T-cell (primary cell): ENCODE measurements at places on chromosomes 3 and 15.
A peak's percentile ranks its signal among the peaks of the same experiment; 100 is the strongest.

DNA sequence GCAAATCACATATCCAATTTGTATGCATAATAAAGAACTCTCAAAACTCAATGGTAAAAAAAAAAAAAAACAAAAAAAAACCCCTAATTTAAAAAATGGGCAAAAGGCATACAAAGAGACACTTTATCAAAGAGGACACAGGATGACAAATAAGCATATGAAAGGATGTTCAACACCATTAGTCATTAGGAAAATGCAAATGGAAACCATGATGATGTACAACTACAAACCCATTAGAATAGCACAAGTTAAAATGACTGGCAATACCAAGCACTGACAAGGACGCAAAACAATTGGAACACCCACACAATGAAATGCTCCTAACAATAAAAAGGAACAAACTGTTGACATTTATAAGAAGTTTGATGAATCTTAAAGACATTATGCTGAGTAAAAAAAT, 63.4 kb upstream of the ADAMTS17 start:
- peaks cover 8% of the 10 kb centered on the region for H3K27me3 ChIP-seq
- no peaks in the 10 kb centered on the region for H3K36me3 ChIP-seq
- no peaks in the 10 kb centered on the region for H3K4me1 ChIP-seq
- DNase-seq: no peak
- H3K27ac ChIP-seq: no peak overlapping the region

DNA sequence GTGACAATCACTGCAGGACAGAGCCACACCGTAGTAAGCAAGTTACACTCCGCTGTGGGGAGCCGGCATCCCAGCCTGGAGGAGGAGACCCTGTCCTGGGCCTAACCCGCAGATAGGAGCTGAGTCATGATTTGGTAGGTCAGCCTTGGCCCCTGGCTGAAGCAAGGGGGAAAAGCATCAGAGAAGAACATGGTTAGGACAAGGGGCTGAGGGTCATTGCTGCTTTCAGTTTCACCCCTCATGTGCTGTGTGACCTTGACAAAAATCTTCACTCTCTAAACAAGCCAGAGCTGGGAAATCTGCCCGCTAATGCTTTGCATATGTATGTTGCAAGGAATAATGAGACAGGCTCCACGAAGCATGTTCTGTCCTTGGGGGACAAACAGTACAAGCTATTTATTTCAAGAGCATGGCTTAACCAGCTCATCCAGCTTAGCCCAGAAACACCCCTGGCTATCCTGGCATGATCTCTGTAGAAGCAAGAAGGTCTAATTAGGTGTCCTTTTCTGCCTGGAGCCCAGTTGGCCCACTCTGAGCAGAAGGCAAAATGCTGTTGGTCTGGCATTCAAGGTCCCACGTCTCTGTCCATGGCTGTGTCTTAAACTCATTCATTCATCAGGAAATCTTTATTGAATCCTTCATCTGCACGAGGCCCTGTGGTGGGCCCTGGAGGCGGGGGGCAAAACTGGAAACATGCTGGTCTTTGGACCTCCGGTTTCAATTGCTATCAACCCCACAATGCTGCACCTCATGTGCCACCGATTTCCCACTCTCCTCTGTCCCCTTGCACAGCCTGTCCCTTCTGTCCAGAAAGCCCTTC, 221.3 kb upstream of the LYSMD4 start:
- DNase-seq: no peak
- H3K4me3 ChIP-seq: no peak overlapping the region
- H3K36me3 ChIP-seq: no peaks in the 10 kb centered on the region
- peaks cover 9% of the 10 kb centered on the region for H3K4me1 ChIP-seq

- H3K4me1 ChIP-seq: peaks cover 69% of the 10 kb centered on the region
- H3K27ac ChIP-seq: peak overlapping the region; percentile 27
- no peak for DNase-seq
Measured at GRCh38 chr3:18428991-18429745, 4.0 kb upstream of the SATB1 start.

- no peak for DNase-seq
- no peak overlapping the region for H3K27ac ChIP-seq
- no peaks in the 10 kb centered on the region for H3K4me1 ChIP-seq
- H3K27me3 ChIP-seq: no peaks in the 10 kb centered on the region
- no peaks in the 10 kb centered on the region for H3K36me3 ChIP-seq
Measured at GRCh38 chr3:102391491-102391890, 43.3 kb upstream of the ZPLD1 start.

DNA sequence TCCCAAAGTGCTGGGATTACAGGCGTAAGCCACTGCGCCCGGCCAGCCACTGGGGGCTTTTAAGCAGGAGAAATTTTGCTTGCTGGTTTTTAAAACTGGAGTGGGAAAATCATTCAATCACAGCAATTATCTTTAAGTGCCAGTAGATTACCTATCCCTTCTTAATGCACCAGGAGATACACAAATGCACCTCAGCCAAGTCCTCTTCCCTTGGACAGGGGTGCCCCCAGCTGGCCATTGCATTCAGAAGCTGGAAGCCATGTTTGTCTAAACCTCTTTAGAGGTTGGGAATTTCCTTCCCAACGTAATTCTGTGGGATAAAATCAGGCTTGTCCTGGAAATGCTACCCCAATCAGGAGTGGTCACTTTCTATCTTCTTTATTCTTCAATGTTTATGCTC, 26.6 kb downstream of the MIX23 start:
- H3K27ac ChIP-seq: no peak overlapping the region
- H3K4me1 ChIP-seq: no peaks in the 10 kb centered on the region
- H3K36me3 ChIP-seq: peaks cover 8% of the 10 kb centered on the region
- H3K4me3 ChIP-seq: no peak overlapping the region

DNA sequence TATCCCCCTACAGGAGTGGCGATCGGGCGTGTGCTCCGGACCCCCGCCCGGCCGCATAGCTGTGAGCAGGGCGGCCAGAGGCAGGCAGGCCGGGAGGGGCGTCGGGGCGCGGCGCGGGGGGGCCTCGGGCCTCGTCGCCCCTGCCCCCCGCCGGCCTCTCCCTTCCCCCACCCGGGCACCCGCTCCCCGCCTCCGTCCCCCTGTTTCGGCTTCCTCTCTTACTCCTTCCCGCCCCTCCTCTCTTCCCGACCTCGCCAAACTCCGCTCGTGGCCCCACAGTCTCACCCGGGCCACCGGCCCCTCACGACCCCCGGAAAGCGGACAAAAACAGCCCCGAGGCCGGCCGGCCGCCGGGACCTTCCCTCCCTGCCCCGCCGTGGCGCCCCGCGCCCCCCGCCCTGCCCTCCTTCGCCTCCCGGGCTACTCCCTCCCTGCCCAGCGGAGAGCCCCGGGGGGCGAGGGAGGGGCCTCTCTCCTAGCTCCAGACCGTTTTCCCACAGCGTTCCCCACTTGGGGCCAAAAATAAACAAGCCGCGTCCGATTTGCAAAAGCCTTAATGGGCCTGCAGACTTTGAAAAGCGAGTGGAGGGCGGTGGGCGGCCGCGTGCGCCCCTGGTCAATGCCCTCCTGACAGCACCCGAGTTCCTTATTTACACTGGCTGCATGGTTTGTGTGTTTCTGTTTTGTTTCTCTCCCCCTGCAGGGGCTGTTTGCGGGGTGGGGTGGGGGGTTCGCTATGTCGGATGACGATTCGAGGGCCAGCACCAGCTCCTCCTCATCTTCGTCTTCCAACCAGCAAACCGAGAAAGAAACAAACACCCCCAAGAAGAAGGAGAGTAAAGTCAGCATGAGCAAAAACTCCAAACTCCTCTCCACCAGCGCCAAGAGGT, 1.0 kb downstream of the UBE2E1 start:
- DNase-seq: no peak
- no peaks in the 10 kb centered on the region for H3K36me3 ChIP-seq
- no peaks in the 10 kb centered on the region for H3K27me3 ChIP-seq

DNA sequence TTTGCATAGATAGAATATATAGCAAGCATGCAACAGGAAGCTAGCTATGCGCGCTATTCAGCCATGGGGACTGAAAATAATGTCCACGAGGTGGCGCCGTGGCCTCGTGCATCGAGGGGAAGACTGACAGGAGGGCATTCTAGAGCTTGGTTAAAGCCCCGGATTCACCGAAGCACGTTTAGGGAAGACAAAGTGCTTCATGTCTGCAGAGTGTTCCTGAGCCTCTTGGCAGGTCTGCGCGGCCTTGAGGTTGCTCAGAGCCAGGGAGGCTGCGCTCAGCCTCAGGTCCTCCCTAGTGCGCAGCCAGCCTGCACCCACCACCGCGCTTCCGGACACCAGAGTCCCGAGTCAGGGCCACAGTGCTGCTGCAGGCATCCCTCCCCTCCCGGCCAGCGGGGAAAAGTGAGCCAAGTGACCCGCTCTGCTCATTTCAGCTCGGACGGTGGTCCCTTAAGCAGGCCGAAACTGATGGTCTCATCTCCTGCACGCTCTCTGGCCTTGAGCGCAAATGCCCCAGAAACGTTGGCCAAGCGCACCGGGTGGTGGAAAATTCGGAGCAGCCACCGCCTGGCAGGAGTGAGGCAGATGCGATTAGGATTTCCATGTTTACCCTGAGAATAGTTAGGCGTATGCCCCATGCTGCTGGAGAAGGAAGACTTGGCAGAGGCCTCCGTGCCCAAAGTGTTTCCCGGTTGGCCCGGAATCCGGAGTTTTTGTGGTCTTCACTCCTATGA, 24.8 kb downstream of the GABRA5 start:
- no peaks in the 10 kb centered on the region for H3K36me3 ChIP-seq
- no peak overlapping the region for H3K4me3 ChIP-seq
- H3K4me1 ChIP-seq: no peaks in the 10 kb centered on the region
- peaks cover 21% of the 10 kb centered on the region for H3K27me3 ChIP-seq

DNA sequence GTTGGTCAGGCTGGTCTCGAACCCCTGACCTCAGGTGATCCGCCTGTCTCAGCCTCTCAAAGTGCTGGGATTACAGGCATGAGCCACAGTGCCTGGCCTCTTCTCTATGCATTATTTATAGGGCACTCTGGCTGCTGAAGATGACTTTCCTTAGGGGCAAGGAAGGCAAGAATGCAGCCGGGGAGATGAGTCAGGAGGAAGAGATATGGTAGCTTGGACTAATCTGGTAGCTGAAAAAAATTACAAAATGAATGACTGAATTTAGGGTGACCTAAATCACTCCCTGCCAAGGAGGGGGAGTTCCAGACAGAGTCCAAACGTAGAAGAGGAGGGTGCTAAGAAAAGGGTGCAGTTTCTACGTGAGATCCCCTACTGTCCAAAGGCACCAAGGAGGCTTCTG, 14.2 kb downstream of the RHCG start:
- no peak overlapping the region for H3K4me3 ChIP-seq
- H3K36me3 ChIP-seq: no peaks in the 10 kb centered on the region
- DNase-seq: no peak
- H3K4me1 ChIP-seq: no peaks in the 10 kb centered on the region
- H3K27ac ChIP-seq: no peak overlapping the region
